ENCODE measurements at places on chromosomes 3 and 15. TPM values are rescaled to one million over a fixed set of nuclear protein-coding genes. Genes with fewer than 3 reads are reported as not detected.
A peak's percentile ranks its signal among the peaks of the same experiment; 100 is the strongest.

GRCh38 chr3:45553469-45553974 is 41.0 kb upstream of the LIMD1 start:
- peak; percentile 49 for DNase-seq

DNA sequence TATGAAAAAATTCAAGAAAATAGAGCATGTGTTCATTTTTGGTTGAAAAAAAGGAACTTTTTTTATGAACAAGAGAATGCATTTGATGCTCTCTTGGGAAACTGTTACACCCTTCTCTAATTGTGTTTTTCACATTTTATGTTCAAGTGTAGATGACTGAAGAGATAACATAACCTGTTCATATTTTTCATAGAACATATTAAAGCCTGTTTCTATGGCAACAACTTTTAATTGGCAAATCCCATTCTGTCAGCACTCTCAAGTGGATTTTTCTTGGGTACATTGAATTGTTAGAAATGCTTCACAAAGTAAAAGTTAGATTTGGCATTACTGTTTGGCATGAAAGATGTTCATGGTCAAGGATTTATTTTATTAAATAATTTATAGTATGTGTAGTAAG is 117.5 kb downstream of the MBNL1 start:
- no peak for DNase-seq

DNA sequence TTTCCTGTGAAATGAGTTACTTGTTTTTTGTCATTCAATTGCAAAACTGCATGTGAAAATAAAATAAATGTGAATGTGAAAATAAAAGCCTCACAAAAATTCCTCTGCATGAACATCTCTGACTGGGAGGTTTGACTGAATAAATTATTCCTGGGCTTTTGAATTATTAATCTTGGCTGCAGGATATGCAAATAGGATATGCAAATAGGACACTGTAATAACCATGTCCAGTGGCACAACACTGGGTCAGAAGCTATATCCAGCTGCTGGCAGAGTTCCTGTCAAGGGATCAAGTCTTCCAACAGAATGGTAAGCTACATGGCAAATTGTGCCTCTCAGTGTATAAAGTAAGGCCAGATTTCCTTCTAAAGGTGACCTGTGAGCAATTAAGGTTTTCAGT is at the start of gene SUCNR1:
Gene SUCNR1 (plus strand): TSS at position 246 of the 400 bp plus-strand sequence. CDS start 6,250 bp downstream, outside the sequence.
- DNase-seq = no peak

DNA sequence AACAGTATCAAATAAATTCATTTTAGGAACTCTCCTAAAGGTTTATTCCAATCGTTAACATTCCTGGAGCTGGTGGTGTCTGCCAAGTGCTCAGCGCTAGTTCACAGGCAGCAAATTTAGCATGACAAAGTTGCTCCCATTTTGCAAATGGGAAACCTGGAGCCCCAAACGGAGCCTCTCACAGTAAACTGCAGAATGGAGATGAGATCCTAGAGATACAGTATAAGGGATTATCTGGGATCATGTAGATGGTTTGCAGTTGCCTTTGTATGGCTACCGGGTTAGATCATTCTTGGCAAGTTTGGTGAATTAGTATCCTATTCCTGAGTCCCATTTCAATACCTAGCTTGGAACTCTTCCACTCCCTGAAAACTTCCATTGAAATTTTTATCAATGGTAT is 173.7 kb downstream of the CDIN1 start:
- DNase-seq = no peak

GRCh38 chr3:197269024-197269423 is 29.4 kb downstream of the DLG1 start:
- no peak for DNase-seq

DNA sequence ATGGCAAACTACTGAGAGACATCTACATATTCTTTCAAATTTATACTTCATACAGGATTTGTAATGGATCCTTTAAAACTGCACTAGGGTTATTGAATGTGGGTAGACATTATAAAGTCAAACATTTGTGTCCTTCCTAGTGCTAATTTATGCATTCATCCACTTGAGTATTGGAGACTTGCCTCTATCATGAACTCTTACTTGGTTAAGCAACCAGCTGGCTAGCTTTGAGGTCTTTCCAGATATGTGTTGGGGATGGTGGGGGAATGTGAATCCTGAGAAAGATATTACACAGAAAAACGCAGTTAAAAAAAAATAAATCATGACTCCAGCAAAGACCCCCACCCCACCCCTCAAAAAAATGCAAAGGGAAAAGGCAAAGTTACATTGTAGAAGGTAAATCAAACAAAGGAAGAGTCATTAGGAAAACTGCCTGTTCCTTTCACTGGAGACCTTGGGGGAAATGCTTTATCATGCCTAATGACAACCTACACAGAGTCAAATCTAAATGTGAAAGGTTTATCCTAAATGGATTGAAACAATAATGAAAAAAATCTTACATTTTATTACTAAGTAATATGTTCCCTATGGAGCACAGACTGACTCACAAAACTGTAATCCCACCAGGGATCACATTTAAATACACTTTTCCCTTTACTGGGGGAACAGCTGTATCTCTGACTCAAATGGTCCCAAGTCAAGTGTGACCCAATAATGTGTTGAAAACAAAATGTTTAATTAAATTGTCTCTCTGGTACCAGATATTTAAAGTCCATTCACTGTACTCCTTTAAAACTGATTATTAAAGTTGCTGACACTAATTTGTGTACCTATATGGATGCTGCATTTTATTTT is 522.3 kb downstream of the ROBO1 start:
- no peak for DNase-seq

GRCh38 chr3:55682461-55682860 is 195.4 kb upstream of the WNT5A start:
- no peak for DNase-seq

DNA sequence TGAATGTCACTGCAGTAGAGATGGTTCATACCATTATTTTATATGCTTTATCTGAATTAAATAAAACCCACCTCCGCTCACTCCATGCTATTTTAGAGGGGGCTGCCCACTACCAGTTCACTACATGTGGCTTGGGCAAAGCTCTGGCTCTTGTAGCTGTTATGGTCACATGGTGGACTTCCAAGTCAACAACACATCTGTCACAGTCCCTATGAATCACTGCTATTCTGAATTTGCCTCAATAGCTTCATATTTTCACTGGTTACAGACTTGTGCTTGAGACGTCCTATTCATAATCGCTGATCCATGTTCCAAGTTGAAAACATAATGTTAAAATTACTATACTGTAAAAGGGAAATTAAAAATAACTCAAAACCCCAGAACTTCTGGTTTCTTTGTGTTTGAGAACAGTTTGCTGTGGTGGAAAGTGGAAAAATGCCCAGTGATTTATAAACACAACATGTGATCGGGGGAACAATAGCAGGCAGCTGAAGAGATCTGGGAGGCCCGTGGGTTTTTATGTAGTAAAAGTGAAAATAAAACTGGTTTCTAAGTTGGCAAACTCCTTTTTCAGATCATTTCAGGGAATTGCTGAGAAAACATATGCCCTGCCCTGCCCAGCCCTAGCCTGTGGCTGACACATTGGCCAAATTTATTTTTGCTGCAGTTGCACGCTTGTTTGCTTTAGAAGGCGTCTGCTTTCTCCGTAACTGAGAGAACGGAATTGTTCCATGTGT is 128.8 kb upstream of the PRR23C start:
- DNase-seq = no peak

GRCh38 chr3:30810625-30811024 is 83.8 kb downstream of the GADL1 start:
- DNase-seq = peak; percentile 45

DNA sequence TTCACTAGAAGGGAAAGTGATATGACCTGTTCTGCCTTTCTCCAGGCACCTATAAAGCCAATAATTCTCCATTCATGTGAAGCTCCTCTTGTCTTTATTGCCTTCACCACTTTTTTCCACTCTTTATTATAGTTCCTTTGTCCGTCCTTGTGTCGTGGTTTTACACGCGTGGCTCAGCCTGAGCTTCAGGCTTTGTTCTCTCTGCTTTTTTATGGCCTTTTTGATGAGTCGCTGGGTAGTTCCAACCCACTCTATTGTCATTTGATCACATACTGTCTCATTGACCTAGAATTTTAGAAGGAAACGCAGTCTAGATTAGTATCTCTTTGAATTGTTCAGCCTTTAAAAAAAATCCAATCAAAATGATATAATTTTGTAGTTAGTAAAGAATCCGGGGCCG is 403.2 kb downstream of the PTPRG start:
- DNase-seq = no peak

GRCh38 chr3:32360493-32360827 is 31.2 kb upstream of the CMTM7 start:
- no peak for DNase-seq

- no peak for DNase-seq
Measured at GRCh38 chr15:90711418-90711824, 5.7 kb upstream of the BLM start.

DNA sequence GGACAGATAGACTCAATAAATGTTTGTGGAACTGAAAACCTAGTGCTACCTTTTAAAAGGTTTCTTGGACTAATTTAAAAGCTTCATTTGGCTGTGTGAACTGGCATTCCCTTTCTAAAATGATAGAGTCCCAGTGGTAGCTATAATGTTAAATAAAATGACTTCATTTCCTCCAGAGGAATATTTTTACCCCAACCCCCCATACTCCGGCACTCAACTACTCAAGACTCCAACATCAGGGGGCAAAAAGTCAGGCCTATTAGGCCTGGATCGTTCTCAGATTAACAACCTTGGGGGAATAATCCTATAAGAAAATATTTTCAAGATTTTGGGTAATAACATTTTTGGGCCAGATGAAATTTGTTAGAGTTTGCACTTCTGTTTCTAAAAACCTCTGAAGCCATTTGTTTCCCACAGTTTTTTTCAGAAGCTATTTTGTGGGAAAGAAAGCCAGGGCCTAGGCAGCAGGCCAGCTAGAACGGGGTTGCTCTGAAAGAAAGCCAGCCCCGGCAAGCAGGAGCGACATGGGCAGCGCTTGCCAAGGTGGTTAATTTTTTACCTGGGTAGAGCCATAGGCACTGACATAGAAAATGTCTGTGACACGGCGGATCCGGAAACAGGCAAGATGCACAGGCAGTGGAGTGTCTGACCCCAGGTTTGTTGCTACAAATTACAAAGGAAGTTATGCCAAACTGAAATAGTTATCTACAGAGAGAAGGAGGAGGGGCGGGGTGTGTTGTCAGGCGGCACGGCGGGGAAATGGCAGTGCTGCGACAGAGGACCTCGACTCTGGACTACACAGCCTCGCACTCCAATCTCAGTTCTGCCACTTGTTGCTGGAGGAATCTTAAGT is 84.6 kb downstream of the MAGI1 start:
- peak; percentile 82 for DNase-seq

- DNase-seq = no peak
Measured at GRCh38 chr3:74661672-74662071, 47.2 kb upstream of the CNTN3 start.

- DNase-seq = no peak
Measured at GRCh38 chr15:28098360-28098765, 752 bp downstream of the OCA2 start.

- DNase-seq = no peak
Measured at GRCh38 chr3:51684971-51685751, 14.1 kb downstream of the TEX264 start.

DNA sequence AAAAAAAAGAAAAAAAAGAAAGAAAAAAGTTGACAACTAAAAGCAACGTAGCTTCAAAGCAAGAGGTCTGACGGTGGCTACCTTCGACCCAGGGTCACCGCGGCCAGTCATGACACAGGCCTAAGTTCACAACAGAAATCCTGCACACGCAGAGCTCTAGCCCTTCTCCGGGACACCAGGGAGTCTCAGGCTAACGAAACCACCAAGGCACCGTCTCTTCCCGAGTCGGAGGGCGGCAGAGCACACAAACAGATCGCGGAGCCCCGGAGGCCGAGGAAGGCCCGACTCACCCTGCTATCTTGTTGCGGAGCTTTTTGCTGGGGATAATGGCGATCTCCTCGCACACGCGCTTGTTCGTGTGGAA is 584 bp downstream of the RPS17 start:
- no peak for DNase-seq

BTLA gene
- total RNA-seq = not detected

CCR9 gene
- not detected for total RNA-seq

GOLGA6L9 gene
- 3.2 TPM for total RNA-seq

TRH gene
- total RNA-seq = not detected

CCR2 gene
- total RNA-seq = not detected

CAMKV gene
- not detected for total RNA-seq

C2CD4A gene
- 3.0 TPM for total RNA-seq

CYP11A1 gene
- not detected for total RNA-seq

ARHGAP31 gene
- total RNA-seq = 14.3 TPM

PRTG gene
- total RNA-seq = 12.3 TPM

TGM4 gene
- not detected for total RNA-seq

CNTN3 gene
- total RNA-seq = 8.0 TPM

ARPIN gene
- 17.4 TPM for total RNA-seq

PP2D1 gene
- not detected for total RNA-seq

EFCC1 gene
- total RNA-seq = 10.3 TPM

CCK gene
- total RNA-seq = 1.5 TPM

Data from stomach (tissue), 19 donors.